ENCODE measurements at places on chromosomes 3 and 15. TPM values are rescaled to one million over a fixed set of nuclear protein-coding genes. Genes with fewer than 3 reads are reported as not detected.

DNA sequence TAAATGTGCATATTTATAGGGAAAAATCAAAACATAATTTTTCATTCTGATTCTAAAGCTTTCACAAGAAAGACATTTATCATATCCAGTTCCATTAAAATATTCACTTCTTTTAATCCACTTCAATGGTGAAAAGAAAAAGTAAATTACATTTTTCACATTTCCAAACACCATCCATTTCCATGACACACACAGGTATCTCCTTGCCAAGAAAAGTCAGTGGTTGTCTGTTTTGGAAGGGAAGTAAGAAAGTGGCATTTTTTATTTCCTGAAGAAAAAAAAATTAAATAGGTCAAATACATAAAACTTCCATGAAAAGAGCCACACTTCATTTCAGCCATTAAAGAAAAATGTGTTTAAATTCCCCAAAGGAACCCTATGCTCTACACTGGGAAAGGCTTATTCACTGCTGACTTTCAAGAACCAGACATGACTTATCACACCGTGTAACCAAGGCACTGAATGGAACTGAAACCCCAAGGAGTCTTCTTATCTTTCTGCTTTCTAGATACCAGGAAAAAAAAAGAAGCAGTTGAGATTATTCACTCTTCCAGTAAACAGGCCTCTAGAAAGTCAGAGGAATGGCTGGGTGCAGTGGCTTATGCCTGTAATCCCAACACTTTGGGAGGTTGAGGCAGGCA, 44.5 kb downstream of the OSBPL10 start:
- DNase-seq = no peak

- no peak for DNase-seq
These were observed 27.1 kb downstream of the MRAS start for GRCh38 chr3:138375447-138375846.

Gene ATP13A5
- total RNA-seq = not detected

- peak; percentile 69 for DNase-seq
These were observed 2.2 kb upstream of the CELSR3 start for GRCh38 chr3:48664929-48665328.

- no peak for DNase-seq
These were observed 5.9 kb upstream of the MUC4 start for GRCh38 chr3:195817578-195818135.

DNA sequence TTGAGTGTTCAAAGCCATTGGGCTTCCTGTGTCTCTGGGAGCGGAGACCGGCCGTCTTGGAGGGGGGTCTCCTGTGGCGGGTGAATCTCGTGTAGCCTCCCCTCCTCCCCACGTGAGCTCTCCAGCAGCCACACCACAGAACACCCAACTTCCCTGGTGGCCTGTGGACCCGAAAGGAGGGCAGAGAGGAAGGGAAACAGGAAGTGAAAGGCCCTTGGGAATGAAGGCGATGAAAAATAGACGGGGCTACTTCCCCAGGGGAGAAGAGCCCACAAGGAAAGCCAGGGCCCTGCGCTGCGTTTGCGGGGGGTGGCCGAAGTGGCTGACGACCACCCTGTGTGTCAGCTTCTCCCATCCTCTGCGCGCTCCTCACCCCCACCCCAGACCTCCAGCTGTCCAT, 5.4 kb downstream of the ANKRD63 start:
- DNase-seq = peak; percentile 47
